ENCODE measurements at places on chromosomes 1 and 21. TPM values are rescaled to one million over a fixed set of nuclear protein-coding genes. Genes with fewer than 3 reads are reported as not detected.

Gene MAST2
- total RNA-seq: 60.7 TPM

GRCh38 chr1:31651089-31651420 lies 6.4 kb upstream of the PEF1 start:
- H3K4me1 ChIP-seq: peaks cover 14% of the 10 kb centered on the region
- no peak overlapping the region for H3K4me3 ChIP-seq
- no peaks in the 10 kb centered on the region for H3K27me3 ChIP-seq
- no peak overlapping the region for H3K27ac ChIP-seq
- no peak for DNase-seq

- peaks cover 32% of the 10 kb centered on the region for H3K36me3 ChIP-seq
- peak overlapping the region; percentile 19 for H3K4me3 ChIP-seq
- peak; percentile 77 for DNase-seq
- peak overlapping the region; percentile 59 for H3K27ac ChIP-seq
These were observed 87.9 kb downstream of the CDC14A start for GRCh38 chr1:100440075-100440809.

GRCh38 chr1:115670476-115671175 lies 28.9 kb downstream of the VANGL1 start:
- peaks cover 96% of the 10 kb centered on the region for H3K36me3 ChIP-seq
- no peak overlapping the region for H3K27ac ChIP-seq
- H3K4me3 ChIP-seq: no peak overlapping the region
- no peaks in the 10 kb centered on the region for H3K27me3 ChIP-seq
- DNase-seq: no peak

- peaks cover 6% of the 10 kb centered on the region for H3K4me1 ChIP-seq
- H3K27me3 ChIP-seq: peaks cover 100% of the 10 kb centered on the region
- DNase-seq: peak; percentile 53
These were observed 2.7 kb downstream of the DMBX1 start for GRCh38 chr1:46492269-46492853.

DNA sequence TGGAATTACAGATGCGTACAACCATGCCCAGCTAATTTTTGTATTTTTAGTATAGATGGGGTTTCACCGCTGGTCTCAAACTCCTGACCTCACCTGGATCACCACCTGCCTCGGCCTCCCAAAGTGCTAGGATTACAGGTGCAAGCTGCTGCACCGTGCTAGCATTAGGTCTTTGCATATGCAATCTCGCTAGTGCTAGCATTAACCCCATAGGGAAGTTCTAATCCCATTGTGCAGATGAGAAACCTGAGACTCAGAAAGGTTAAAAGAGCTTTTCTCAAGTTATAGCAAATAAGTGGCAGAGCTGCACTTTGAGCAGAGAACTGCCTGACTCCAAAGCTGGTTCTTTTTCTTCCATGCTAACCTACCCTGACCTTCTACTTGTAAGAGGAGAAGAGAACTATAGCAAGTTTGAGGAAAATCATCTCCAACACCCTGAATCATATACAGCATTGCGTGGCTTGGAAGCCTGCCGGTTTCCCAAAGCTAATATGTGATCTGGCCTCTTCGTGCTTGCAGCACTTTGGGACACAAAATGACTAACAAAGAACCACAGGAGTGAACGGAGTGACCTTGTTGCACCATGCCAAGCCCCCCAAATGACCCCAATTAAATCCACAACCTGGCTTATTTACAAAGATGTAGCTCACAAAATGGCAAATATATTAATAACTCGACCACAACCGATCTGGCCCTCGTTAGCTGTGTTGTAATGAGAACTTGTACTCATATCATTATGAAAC lies 185.1 kb downstream of the TM2D1 start:
- no peaks in the 10 kb centered on the region for H3K36me3 ChIP-seq
- DNase-seq: no peak
- no peak overlapping the region for H3K4me3 ChIP-seq
- H3K27ac ChIP-seq: no peak overlapping the region
- H3K27me3 ChIP-seq: no peaks in the 10 kb centered on the region

- no peak overlapping the region for H3K4me3 ChIP-seq
- H3K27ac ChIP-seq: no peak overlapping the region
- peaks cover 5% of the 10 kb centered on the region for H3K4me1 ChIP-seq
These were observed 251.6 kb upstream of the DUSP10 start for GRCh38 chr1:221993444-221993948.
